ENCODE measurements at places on chromosomes 5 and 9.

GRCh38 chr9:135958485-135958884 lies 2.7 kb downstream of the UBAC1 start:
- no peak for DNase-seq

DNA sequence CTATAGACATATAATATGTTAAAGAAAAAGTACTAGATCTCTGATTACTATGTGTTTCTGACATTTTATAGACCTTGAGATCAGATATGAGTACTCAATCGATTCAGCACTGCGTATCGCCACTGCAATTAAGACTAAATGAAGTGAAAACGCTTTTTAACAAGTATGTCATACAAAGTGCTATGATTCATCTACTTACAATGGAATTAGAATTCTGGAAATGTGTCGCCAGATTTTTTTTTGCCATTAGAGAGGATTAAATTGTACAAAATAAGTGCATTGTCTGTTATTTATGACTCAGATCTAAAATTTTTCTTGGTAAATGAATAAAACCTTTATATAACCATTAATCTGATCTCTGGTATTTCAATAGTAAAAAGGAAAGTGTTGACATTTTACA lies 20.0 kb upstream of the AGGF1 start:
- no peak for DNase-seq

DNA sequence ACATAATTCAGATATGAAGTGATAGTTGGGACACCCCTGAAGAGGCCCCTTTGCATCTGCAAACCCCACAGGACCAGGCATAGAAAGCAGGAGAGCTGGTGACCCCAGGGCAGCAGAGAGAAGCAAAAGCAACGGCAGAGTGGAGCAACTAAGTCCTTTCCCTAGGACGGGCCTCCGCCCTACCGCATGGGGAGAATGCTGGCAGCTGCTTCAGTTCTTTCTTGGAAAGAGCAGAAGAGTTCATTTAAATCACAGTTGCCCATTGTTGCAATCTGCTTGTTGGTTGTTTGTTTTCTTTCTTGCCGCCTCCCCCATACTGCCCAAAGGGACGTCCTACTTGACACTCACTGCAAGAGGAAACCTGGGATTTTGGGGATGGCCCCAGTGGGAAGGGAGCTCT lies 126.2 kb downstream of the ADAMTS16 start:
- DNase-seq, result no peak

DNA sequence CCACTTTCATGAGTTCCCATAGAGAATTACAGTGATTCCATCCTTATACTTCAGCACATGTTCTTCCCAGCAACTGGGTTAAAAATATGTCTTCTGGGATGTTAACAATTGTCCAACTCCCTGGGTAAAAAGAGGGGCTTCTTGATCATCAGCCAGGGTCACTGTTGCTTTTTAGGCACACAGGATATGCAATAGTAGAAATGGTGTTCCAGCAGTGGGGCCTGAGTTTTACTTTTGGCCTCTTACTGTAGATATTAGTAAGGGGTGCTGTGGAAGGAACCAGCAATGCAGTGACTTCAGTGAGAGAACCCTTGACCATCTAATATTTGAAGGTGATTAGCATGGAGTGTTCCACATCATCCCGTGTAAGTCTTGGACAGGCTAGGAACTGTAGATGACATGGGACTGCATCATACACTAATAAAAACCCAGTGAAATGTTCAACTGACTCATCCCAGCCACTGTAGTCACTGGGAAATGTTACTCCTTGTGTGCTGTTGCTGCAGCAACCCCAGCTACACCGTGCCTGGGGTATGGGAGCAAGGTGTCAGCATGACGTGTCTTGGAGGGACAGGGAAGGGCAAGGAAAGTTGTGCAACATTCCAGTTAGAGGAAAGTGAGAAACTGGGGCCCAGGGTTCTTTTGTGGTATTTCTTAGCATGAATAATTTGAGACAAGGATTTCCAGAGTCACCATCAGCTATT lies 610.9 kb downstream of the RAB3C start:
- DNase-seq, result no peak

DNA sequence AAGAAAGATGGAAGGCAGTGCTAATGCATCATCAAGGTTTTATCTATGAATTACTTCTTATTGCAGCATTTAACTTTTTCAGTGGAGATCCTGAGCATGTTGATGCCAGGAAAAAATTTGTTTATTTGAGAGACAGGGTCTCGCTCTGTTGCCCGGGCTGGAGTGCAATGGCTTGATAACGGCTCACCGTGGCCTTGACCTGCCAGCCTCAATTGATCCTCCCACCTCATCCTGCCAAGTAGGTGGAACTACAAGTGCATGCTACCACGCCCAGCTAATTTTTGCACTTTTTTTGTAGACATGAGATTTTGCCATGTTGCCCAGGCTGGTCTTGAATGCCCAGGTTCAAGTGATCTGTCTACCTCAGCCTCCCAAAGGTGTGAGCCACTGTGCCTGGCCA lies 47.2 kb downstream of the AOPEP start:
- no peak for DNase-seq

- no peak for DNase-seq
These were observed 1666.1 kb upstream of the WWC1 start for GRCh38 chr5:166625210-166625865.
